ENCODE measurements at places on chromosomes 11 and 22.
A peak's percentile ranks its signal among the peaks of the same experiment; 100 is the strongest.

DNA sequence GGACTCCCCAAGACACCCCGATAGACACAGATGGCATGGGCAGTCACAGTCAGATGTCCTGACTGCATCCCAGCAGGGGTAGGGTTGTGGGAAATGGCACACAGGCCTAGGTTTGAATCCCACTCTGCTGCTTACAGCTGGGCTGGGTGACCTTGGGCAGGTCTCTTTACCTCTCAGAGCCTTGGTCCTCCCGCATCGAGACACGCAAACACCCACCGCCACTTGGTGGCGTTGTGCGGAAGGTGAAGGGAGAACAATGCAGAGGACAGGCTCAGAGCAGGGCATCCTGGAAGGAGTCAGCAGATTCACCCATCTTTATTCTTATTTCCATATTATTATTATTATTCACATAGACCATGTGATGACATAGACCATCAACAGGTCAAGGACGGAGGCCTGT is 140.5 kb downstream of the MIAT start:
- DNase-seq: no peak

GRCh38 chr11:126403658-126404057 is 48.2 kb downstream of the ST3GAL4 start:
- no peak for DNase-seq

DNA sequence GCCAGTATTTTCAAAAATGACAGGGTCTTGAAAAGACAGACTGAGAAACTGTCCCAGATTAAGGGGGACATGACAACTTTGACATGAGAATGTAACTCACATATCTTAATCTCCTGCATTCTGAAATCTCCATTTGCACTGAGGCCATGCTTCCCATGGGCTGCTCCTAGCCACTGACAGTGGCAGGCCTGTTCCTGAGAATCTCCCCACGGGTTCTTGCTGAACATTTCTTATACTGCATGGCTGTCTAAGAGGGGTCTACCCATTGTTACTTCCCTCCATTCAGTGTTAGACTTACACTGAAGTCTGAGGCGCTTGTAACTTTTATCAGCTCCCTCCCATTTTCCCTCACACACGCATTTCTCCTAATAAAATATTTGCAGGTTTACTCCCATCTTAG is 1.5 kb downstream of the CEP295 start:
- DNase-seq: no peak

- DNase-seq: no peak
These were observed 92.9 kb downstream of the DYNC2H1 start for GRCh38 chr11:103202048-103202651.

DNA sequence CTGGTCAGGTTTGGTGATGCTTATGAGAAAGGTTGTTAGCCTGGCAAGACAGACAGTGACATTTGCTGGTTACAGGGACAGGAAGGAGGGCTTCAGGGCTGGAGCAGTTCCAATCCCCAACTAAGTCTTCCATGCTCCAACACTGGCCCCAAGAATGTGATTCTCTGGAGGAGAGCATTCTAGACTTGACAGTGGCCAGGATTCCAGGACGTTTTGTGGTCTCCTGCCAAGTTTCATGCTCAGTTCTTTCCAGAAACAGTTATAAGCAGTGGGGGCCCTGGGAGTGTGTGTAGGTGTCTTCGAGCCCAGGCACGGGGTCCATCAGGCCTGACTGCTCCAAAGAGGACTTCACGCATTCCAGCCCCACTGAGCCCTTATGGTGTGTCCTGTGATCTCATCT is 8.9 kb upstream of the GRK3 start:
- DNase-seq: no peak

- DNase-seq: peak; percentile 31
These were observed 30.5 kb downstream of the ARAP1 start for GRCh38 chr11:72721689-72722049.

GRCh38 chr11:69499918-69500284 is 18.4 kb downstream of the LINC01488 start:
- DNase-seq: no peak

DNA sequence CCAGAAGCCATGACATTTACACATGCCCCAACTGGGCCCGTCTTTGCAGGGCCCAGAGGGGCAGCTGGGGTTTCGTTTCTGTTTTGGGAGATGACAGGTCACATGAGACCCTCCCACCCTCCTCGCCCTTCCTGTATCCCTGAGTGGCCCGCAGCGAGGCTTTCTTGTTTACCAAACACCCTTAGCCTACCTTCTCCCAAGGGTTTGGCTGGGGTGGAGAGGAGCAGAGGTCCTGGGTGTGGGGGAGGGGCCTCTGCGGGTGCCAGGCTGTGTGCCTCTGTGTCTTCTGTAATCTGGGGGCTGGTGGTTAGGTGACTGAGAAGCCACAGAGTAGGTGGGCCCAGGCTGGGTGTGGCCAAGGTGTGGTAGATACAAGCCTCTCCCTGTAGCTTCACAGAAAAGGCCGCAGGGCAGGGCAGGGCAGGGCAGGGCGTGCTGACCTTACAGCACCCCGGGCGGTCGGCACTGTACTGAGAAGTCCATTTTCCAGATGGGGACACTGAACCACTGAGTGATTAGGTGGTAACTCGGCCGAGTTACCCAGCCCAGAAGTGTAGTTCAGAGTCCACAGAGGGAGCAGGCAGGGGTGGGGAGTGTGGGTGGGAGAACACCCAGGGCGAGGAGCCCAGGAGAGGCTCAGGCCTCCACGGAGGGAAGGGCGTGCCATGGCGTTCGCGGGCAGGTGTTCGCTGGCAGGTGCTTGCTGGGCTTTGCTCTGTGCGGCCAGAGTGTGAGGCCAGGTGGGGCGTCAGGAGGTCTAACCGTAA is 8.7 kb downstream of the PRR5 start:
- peak; percentile 32 for DNase-seq

DNA sequence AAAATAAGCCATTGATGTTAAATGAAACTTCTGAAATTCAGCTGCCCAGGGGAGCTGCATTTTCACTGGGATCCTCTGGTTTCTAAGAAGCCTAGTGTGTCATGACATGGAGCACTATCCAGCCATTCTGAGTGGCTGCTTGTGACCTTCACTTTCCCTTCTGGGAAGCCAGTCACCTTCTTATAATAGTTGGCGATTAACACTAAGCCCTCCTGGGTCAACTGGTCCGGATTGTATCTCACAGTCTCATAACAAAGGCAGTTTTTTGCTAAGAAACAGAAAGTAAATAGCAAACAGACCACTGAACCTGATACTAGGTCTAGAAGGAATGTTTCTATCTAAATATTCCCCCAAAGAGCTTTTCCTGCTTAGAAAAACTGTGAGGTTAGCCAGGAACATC is 7.9 kb downstream of the CSRP3 start:
- DNase-seq: no peak

DNA sequence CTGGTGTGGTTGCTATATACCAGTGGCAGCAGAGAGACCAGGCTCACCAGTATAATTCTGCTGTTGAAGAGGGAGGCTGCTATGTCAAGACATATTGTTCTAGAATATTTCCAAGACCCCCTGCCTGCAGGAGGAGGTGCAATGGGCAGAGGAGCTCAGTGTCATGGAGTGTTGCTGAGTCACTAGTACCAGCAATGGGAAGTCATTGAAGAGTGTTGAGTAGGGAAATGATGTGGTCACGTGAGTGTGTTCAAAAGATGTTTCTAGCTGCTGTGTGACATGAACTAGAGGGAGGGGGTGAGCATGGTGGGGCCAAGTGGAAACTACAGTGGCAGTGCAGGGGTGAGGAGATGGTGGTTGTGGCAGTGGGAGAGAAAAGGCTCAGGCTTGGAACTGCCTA is 76.3 kb upstream of the BIRC3 start:
- no peak for DNase-seq

DNA sequence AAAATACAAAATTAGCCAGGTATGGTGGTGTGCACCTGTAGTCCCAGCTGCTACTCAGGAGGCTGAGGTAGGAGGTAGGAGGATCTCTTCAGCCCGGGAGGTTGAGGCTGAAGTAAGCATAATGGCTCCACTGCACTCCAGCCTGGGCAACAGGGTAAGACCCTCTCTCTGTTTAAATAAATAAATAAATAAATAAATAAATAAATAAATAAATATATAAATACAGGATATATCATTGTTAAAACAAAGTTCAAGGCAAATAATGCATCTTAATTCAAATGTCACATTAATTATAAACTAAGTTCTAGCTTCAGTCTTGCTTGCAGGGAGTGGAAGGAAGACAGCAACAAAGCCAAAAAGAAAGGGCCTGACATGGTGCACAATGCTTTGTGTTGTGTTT is 44.5 kb upstream of the PANX1 start:
- no peak for DNase-seq

- no peak for DNase-seq
These were observed 103.8 kb downstream of the FAM168A start for GRCh38 chr11:73493956-73494598.

DNA sequence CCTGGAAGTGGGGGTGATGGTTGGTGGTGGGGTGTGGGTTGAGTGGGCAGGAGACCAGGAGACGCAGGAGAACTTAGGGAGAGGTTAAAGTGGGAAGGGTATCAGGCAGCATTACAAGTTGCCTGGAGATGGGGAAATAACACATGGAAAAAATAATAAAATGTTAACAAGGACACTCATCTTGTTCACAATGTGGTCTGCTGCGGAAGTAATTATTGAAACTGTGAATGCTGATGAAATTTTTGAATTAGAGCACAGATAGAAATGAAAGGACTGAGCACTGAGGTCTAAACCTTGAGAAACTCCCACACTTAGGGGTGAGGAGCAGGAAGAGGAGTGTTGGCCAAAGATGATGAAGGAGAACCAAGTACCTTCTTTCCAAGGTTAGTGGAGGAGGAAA is 346.0 kb upstream of the PLET1 start:
- no peak for DNase-seq

GRCh38 chr11:10291801-10292638 is 2.0 kb downstream of the SBF2 start:
- no peak for DNase-seq

- DNase-seq: peak; percentile 93
These were observed at the start of gene TRMT2A for GRCh38 chr22:20116951-20117632. TSS of gene TRMT2A (minus strand) at chr22:20117226. CDS start at chr22:20116906, 320 bp downstream.

GRCh38 chr11:47589584-47589976 is 3.1 kb downstream of the FAM180B start:
- DNase-seq: no peak

GRCh38 chr22:37129866-37130441 is 19.8 kb downstream of the IL2RB start:
- DNase-seq: no peak

DNA sequence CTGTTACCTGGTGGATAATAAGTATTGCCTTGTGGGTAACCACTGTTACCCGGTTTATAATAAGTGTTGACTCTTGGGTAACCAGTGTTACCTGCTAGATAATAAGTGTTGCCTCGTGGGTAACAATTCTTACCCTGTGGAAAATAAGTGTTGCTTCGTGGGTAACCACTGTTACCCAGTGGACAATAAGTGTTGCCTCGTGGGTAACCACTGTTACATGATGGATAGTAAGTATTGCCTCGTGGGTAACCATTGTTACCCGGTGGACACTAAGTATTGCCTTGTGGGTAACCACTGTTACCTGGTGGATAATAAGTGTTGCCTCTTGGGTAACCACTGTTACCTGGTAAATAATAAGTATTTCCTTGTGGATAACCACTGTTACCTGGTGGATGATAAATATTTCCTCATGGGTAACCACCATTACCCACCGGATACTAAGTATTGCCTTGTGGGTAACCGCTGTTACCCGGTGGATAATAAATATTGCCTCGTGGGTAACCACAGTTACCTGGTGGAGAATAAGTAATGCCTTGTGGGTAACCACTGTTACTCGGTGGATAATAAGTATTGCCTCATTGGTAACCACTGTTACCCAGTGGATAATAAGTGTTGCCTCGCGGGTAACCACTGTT is 8.7 kb upstream of the NXPE4 start:
- no peak for DNase-seq

GRCh38 chr22:46201059-46201757 is 48.9 kb downstream of the CDPF1 start:
- DNase-seq: no peak

DNA sequence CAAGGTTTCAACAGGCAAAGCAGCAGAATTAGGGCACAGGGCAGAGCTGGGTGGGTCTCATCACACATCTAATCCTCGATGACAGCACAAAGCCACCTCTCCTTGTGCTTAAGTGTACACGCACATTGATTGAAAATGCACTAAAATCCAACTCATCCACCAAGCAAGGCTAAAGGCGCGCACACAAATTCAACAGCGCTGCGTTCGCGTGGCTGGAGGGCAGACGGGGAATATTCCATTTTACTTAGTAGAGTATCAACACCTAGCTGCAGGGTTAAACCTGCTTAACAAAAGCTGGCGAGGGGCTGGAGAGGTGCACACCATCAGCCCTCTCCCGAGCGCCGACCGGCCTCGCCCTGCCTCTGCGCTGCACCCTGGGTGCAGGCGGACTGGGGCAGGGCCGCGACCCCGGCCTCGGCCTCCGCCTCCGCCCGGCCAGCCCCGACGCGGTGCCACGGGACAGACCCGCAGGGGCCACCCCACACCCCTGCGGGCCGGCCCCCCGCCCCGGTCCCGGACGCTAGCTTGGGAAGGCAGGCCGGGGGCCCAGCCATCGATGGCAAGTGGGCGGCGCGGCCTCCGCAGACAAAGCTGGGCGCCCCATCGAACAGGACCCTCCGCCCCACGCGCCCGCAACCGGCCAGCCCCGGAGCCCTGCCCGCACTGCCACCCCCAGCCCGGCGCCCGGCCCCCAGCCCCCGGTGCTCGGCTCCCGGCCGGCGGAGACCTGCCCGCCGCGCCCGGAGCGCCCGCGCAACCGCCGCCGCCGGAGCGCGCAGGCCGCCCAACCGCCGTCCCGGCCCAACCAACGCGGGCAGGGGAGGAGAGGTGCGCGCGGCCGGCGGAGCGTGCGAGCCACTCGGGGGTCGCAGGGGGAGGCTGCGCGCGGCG is 929 bp downstream of the PRDM10 start:
- peak; percentile 2 for DNase-seq

DNA sequence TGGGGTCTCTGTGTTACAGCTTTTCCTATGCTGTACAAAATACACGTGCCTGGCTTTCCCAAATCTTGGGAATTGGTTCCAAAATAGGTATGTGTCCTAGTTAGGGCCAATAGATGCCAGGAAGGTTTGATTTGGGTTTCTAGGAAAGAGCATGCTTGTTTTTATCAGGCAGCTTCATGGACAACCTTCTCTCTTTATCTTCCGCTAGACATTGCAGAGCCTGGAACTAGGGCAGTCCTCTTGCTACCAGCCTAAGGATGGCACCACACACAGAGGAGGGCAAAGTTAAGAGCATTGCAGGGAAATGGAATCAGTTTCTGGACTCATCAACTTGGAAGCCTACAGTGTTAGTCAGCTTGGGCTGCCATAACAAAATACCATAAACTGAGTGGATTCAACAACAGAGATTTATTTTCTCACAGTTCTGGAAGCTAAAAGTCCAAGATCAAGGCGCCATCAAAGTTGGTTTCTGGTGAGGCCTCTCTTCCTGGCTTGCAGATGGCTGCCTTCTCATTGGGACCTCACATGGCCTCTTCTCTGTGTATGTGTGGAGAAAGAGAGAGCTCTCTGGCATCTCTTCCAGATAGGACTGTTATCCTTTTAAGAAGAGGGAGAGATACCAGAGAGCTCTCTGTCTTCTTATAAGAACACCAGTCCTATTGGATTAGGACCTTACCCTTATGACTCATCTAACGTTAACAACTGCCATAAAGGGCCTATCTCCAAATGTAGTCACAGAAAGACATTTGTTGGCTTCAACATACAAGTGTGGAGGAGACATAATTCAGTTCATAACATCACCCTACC is 27.3 kb upstream of the CREB3L1 start:
- no peak for DNase-seq

GRCh38 chr22:49768951-49769690 is 58.6 kb downstream of the BRD1 start:
- DNase-seq: no peak

GRCh38 chr22:19604711-19605268 is 80.6 kb upstream of the CLDN5 start:
- DNase-seq: no peak

- DNase-seq: no peak
These were observed 756 bp downstream of the CLNS1A start for GRCh38 chr11:77636731-77637344.

Measured in activated gamma-delta T cell treated with anti-CD3 and anti-CD28 coated beads, Interleukin-2, amount 50 U/mL, for 16 hours (primary cell).